ENCODE measurements at places on chromosomes 13 and 19.

GRCh38 chr19:42363614-42364346, 26.3 kb downstream of the CNFN start:
- no peak for DNase-seq

DNA sequence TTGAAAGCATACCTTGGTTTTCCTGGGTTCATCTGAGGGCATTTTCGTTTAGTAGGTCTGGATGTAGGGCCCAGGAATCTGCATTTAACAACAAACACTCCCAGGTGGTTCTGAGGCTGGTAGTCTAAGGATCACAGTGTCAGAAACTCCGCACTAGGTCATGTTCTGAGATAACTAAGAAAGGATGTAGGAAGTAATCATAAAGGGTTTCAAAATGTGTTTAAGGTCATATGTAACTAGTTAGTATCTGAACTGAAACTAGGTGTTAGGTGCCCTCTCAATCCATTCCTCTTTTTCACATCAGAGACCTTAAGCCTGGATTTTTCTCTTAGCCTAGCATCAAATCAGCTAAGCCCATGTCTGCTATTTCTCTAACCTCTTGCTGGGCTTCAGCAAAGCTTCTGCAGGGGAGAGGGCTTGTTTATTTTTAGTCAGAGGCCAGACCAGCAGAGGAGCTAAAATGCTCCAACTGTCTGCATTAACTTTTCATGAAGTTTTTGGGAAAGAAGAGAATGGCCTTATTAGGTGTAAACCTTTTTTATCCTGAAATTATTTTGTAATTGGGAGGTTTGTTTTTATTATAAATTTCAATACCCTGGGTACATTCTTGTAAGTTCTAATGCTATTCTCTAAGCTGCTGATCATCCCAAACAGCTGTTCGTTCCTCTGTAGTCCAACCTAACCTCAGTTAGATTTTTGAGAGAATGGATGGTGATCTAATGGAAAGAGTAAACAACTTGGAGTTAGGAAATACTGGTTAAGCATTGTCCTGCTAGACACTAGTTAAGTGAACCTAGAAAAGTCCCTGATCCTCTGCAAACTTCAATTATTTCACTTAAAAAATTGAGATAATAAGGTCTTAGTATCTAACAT, 262.8 kb upstream of the RFC3 start:
- DNase-seq, result no peak

DNA sequence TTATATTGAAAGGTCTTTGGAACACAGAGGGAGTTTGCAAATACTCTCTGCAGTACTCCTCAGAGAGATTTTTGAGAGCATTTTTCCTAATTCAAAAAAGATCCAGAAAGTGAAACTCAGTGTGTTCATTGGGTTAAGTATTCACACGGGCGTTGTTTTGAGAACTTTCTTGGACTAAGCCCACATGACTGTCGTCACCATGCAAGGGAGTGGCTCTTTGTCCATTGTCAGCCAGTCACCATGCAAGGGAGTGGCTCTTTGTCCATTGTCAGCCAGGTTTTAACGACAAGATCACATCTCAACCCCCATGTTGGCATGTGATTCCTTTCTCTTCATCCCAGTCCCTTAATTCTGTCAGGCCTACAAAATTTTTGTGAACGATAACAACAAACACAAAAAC, 81.2 kb upstream of the STK24 start:
- DNase-seq, result no peak

- DNase-seq, result no peak
These were observed 55.8 kb downstream of the ZNF93 start for GRCh38 chr19:19956434-19957075.

GRCh38 chr13:36858290-36858689, 39.3 kb downstream of the RFXAP start:
- no peak for DNase-seq

GRCh38 chr13:43567608-43568007, 219.2 kb downstream of the ENOX1 start:
- DNase-seq, result no peak

- DNase-seq, result no peak
These were observed 51.9 kb upstream of the PABPC3 start for GRCh38 chr13:25044071-25044470.

GRCh38 chr13:44266305-44266704, 107.3 kb upstream of the SERP2 start:
- DNase-seq, result no peak

- DNase-seq, result no peak
These were observed 41.2 kb upstream of the TPM4 start for GRCh38 chr19:16034958-16035560.

GRCh38 chr13:71699342-71699741, 167.7 kb downstream of the DACH1 start:
- no peak for DNase-seq

DNA sequence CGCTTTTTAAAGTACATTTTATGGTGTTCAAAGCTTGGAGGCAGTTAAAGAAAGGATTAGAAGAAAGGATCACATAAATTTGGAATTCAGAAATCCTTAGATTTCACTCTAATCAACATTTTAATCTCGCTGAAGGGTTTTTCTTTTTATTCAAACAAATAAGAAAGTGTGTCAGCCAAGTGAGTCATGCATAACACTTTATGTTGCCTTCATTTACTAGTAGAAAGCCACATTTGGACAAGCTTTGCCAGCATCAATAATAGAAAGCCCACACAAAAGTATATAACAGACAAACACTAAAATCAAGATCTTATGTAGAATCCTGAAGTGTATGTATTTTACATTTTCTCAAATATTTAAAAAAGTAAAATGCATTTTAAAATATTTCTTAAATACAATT, 154.9 kb upstream of the TRPC4 start:
- DNase-seq, result no peak
